ENCODE measurements at places on chromosomes 12 and 14. TPM values are rescaled to one million over a fixed set of nuclear protein-coding genes. Genes with fewer than 3 reads are reported as not detected.

- DNase-seq = no peak
Observed at GRCh38 chr12:131702573-131702877, 8.4 kb upstream of the SFSWAP start.

DNA sequence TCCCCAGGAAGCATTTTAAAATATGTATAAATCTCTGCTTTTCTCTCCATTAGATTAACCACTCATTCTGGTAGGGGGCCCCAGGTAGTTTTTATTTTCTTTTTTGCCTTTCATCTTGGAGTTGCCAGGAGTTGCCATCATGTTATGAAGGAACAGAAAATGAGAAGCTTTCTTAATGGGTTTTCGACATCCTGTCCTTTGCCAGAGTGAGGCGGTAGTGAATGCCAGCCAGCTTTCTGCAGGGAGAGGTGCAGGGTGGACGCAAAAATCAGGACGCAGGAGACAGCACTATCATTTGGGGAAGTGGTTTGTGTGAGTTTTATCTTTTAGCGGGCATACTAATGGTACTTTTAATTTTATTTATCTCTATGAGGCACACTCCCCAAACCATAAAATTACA lies 1.7 kb downstream of the RASSF8 start:
- no peak for DNase-seq

GRCh38 chr12:89857652-89858274 lies 149.1 kb upstream of the ATP2B1 start:
- DNase-seq = no peak

DNA sequence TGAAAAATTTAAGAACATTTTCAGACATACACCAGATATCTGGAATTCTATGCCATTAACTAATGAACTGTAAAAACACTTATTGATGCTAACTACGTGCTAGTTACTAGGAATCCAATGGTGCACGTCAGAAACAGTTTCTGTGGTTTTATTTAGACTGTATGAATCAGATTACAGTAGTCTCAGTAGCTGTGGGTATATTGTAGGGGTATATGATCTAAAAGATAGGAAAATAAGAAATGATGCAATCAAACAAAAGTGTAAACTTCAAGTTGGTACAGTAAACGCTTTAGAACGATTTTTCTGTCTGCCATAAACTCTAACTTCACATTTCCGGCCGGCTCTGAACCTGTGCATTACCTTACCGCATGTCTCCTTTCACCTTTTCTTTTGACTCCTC lies 2.3 kb downstream of the ABCC9 start:
- no peak for DNase-seq

GRCh38 chr14:36091096-36091495 lies 85.4 kb downstream of the PTCSC3 start:
- no peak for DNase-seq

DNA sequence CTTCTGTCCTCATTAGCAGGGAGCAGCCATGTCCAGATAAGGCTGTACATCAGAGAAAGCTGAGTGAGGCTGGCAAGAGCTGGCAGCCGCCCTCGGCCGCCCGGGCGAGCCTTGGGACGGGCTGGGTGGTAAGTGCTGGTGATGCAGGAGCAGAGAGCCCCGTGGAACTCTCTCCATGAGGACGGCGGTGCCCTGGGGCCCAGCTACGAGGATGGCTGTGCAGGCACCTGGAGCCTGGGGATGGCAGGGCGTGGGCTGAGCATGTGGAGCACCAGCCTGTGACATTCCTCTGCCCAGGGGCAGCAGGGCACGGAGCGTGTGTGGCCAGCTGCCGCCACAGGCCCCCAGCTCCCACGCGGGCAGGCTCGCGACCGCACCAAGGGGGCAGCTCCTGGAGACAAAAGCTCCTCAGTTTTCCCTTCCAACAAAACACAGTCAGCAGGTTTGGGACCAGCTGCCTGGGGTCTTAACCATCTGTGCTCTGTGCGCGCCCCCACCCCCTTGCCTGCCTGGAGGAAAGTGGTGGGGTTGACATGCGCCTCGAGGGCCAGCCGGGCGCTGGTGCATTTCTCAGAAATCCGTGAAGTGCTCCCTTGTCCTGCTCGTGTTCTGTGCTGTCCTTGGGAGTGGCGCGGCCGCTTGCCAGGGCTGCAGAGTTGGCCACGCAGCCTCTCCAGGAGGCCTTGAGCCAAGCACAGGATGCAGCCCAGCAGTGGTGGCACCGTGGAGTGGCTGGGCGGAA lies 21.4 kb downstream of the PACS2 start:
- peak; percentile 75 for DNase-seq

GRCh38 chr12:116727891-116728290 lies 10.0 kb downstream of the SPRING1 start:
- DNase-seq = peak; percentile 54

- no peak for DNase-seq
Observed at GRCh38 chr12:9759694-9760093, 1.0 kb downstream of the CD69 start.

DNA sequence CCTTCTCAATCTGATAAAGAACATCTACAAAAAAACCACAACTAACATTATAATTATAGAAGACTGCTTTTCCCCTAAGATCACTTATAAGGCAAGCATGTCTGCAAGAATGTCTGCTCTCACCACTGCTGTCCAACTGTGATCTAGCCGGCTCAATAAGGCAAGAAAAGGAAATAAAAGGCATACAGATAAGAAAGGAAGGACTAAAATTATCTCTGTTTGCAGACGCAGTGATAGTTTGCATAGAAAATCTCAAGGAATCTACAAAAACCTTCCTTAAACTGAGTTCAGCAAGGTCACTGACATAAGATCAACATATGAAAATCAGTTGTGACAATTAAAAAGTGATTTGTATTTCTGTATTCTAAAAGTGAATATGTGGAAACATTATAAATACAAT lies 138.0 kb upstream of the EGLN3 start:
- no peak for DNase-seq

- DNase-seq = no peak
Observed at GRCh38 chr14:50714450-50715073, 46.5 kb upstream of the SAV1 start.

The PIWIL1 gene
- not detected for total RNA-seq

The C3AR1 gene
- total RNA-seq = 68.7 TPM

The RNASE3 gene
- not detected for total RNA-seq

The FGD6 gene
- 14.7 TPM for total RNA-seq

All from upper lobe of left lung (tissue), 6 donors.